Activated CD8-positive, alpha-beta memory T cell treated with anti-CD3 and anti-CD28 coated beads for 4 hours (primary cell): ENCODE measurements at places on chromosomes 2 and 18.

DNA sequence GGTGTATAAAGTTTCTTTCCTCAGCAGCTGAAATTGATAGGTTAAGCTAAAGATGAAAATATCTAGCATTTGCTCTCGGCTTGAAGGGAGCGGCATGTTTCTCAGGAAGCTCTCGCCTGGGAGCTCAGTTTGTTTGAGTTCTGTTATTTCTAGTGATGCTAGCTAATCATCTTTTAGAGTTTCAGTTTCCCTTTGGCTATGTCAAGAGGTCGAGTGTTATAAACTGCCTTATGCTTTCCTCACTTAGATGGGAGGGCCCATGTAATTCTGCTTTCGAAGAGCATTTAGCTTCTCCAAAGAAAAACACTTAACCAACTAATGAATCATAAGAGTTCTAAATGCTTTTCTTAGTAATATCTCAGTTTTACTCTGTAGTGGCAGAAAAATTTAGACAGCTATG is 33.6 kb downstream of the PLCL1 start:
- no peak for DNase-seq

DNA sequence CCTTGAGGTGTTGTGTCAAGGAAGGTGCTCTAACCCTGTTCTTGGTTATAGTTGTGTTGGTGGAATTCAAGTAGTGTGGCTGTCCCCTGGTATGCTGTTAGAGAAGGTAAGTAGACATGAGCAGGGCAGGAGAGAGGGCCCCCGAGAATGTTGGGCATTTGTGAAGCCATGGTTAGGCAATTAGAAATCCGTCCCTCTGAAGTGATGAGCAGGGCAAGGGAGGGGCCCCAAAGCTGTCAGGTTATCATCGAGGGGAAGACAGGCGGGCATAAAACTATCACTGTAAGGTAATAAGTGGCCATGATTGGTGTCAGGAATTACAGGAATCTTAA is 5.2 kb downstream of the XRCC5 start:
- no peak for DNase-seq

GRCh38 chr2:40396124-40396523 is 55.8 kb downstream of the SLC8A1 start:
- DNase-seq: no peak

DNA sequence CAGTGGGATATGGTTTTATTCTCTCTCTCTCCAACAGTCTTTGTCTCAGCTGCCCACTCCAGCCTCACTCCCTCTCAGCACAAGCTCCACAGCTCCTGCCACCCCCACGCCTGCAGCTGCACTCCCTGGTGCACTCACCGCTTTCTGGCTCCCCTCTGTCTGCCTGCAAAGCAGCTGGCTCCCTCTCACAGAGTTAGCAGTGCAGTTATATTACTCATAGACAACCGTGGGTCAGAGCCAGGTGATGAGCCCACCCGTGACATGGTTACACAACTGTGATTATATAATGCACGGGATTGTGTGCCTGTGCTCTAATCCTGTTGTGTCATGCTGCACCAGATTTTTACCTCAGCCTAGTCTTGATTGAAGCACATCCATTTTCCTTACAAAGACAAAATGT is 276.9 kb upstream of the CHAC2 start:
- DNase-seq: no peak

DNA sequence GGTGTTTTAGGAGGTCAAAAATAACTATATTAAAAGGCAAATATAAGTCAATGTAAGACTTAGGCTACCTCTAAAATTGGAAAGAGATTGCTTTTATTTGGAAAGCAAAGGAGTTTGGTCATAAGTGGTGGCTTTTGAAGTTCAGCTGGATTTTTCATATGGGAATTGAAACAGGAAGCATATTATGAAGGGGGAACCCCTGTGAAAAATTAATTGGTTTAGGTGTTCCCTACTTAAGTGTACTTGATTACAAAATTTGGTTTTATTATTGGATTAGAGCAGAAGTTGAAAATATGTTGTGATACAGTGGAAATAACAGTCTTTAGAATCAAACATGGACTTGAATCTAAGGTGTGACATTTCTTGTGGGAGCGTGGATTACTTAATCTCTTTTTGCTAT is 121.4 kb upstream of the TTC27 start:
- DNase-seq: no peak

- DNase-seq: no peak
Measured at GRCh38 chr2:60958361-60958760, 59.2 kb upstream of the PEX13 start.

DNA sequence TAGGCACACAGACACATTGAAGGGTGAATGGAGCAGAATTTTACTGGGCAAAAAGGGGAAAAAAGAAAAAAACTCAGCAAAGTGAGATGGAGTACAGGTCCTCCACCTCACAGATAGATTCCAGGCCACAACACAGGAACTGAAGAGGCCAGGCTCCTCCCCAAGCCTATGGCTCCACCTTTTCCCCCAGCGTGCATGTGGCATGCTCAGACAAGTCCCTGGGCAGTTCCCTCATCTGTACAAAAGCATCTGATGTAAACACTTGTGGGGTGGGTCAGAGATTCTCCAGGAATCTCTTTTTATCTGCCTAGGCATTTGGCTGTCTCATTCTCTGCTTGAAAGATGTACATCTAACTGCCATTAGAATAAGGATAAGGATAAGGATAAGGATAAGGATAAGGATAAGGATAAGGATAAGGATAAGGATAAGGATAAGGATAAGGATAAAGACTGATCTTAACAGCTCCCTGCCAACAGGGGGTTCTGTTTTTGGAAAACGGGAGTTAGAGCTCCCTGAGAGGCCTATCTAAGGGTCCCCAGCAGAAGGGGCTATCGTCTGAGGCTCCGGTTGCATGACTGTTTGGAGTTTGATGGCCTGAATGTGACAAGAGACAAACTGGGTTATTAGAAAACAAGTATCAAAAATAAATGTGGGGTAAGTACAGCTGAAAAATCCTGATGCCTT is 17.2 kb upstream of the ASXL3 start:
- no peak for DNase-seq

GRCh38 chr18:47149457-47150028 is 757 bp downstream of the HDHD2 start:
- no peak for DNase-seq

DNA sequence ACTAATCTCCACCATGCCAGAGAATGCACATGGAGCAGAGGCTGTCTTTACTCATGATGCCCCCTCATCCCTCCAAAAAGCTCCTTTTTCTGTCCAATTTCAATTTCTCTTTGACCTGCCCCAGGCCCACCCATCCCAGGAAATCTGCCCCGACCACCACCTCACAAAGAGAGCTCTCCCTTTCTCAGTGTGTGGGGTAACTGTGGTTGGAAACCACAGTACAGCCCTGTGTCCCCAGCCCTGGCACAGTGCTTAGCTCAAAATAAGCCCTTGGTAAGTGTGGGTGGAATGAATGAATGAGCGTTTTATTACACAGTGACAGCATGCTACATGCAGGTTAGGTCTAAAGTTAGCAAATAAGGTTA is 43.7 kb upstream of the CAB39 start:
- DNase-seq: no peak

- no peak for DNase-seq
Measured at GRCh38 chr2:75545387-75545786, 15.4 kb downstream of the EVA1A start.

DNA sequence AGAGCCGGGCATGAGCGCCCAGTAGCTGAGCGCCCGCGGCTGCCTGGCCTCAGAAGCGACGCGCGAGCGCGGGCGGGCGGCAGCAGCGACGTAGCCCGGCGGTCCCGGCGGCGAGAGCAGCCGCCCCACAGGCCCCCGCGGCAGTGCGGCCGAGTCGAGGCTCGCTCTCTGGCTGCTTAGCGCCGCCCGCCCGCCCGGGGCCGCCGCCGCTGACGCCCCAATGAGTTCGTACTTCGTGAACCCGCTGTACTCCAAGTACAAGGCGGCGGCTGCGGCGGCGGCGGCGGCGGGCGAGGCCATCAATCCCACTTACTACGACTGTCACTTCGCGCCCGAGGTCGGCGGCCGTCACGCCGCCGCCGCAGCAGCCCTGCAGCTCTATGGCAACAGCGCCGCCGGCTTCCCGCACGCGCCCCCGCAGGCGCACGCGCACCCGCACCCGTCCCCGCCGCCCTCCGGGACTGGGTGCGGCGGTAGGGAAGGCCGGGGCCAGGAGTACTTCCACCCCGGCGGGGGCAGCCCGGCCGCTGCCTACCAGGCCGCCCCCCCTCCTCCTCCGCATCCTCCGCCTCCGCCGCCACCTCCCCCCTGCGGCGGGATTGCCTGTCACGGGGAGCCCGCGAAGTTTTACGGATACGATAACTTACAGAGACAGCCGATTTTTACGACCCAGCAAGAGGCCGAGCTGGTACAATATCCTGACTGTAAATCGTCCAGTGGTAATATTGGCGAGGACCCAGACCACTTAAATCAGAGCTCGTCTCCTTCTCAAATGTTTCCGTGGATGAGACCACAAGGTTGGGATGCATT is 847 bp downstream of the HOXD8 start:
- DNase-seq: no peak
